Fibroblast of skin of abdomen (primary cell): ENCODE measurements at places on chromosomes 12 and 14.

DNA sequence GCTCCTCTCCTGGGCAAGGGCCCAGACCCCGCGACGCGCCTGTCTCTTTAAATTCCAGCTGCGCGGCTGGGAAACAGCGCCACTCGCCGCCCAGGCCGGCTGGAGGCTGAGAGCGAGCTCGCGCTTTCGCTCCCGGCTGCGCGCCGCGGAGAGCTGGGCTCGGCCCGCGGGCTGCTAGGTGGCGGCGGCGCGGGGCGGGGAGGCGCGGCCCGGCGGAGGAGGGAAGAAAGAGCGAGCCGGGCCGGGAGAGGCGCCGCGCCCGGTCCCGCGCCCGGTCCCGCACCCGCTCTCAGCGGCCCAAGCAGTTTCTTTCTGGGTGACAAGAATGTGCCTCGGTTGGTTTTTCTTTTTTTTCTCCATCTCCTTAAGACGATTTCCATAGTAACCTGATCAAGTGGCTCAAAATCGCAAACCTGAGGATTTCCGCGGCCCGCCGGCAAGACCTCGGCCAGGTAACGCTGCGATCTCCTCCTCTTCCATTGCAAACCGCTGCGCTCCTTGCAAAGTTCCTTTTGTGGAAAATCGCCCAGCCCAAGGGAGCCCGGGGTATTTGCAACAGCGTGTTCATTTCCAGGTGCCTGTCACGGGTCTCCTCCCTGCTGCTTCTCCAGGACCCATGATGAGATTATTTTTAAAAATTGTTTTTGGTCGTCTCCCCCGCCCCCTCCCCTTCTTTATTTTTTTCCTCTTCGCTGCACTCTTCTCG is 259.5 kb upstream of the E2F7 start:
- peak; percentile 77 for DNase-seq

GRCh38 chr12:53938326-53939140 is at the start of gene HOXC13:
TSS of gene HOXC13 (plus strand) at chr12:53938831. CDS start at chr12:53938907, 76 bp downstream.
- peak; percentile 41 for DNase-seq

DNA sequence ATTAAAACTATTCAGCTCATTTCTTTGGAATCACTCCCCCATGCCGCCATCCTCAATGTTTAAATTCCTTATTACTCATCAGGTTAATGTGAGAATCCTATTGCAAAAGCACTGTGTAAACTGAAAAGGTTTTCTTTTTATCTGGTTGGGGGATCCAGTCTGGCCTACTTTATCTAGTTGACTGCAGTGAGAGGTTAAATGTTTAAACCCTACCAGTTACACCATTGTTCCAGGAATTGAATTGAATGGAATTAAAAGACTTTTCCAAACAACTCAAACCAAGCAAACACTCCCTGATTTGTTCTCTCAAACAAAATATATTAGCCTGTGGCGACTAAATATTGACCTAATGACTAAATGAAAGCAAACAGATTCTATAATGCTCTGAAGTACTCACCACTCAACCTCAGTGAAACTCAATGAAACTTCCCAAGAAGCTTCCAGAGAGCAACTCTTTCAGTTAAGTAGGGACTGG is 100.5 kb downstream of the VEZT start:
- DNase-seq: peak; percentile 85

GRCh38 chr14:76090616-76091391 is 60.9 kb upstream of the GPATCH2L start:
- peak; percentile 42 for DNase-seq

DNA sequence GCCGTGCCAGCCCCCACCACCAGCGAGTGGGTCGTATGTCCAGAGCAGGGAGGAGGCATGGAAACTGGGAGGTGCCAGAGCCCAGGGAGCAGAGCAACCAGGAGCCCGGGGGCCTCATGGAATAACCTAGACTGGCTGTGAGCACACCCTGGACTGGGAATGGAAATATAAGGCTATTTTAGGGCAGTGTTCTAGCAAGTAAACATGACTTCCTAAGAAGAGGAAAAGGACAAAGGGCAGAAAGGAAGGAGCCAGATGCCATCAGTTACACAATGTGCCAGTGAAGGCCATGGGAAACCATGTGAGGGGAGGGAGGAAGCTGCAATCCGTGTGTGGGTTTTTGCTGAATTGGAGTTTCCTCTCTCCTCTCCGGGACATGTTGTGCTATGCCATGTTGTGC is 18.7 kb upstream of the CPM start:
- no peak for DNase-seq

- DNase-seq: peak; percentile 99
Measured at GRCh38 chr14:61080591-61081010, 99.6 kb downstream of the SLC38A6 start.

DNA sequence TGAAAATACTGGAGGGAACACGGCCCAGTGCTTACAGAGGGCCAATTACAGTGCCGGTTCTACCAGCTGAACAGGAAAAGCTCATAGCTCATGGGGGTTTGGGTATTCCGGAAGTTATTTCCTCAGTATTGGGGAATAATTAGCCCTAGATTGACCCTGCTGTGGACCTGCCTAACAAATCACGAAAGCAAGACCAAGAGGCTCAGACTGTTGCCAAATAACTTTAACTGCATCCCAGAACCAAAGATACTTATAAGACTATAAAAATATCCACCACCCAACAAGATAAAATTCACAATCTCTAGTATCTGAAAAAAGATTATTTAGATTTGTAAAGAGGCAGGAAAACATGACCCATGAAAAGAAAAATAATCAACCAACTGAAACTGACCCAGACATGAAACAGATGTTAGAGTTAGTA is 8.0 kb upstream of the OR5AU1 start:
- no peak for DNase-seq

GRCh38 chr12:123571343-123571813 is 13.0 kb upstream of the TMED2 start:
- peak; percentile 80 for DNase-seq

DNA sequence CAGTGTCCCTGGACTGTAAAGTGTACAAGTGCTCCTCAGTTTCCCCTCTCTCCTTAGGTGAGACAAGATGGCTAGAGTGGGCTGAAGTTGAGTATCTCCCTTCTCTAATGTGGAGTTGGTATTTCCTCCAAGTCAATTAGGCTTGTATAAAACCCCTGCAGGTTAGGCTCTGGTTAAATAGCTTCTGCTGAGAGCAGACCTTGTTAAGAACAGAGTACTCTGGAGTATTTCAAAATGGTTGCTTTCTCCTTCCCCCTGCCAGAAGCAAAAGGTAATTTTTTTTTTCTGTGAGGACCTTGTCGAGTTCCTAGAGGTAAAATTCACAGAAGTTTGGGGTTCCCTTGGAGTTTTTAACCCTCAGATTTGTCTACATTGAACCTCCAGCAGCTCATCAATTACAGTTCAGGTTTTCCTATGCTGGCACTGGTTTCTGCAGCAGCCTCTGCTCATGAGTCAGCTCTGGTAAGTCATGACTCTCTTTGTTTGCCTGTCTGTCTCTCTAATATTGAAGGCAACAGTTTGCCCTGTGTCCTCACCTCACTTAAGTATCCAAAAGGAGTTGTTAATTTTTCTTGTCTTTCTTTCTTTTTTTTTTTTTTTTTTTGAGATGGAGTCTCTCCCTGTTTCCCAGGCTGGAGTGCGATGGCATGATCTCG is 27.8 kb upstream of the GLIPR1 start:
- DNase-seq: peak; percentile 58

DNA sequence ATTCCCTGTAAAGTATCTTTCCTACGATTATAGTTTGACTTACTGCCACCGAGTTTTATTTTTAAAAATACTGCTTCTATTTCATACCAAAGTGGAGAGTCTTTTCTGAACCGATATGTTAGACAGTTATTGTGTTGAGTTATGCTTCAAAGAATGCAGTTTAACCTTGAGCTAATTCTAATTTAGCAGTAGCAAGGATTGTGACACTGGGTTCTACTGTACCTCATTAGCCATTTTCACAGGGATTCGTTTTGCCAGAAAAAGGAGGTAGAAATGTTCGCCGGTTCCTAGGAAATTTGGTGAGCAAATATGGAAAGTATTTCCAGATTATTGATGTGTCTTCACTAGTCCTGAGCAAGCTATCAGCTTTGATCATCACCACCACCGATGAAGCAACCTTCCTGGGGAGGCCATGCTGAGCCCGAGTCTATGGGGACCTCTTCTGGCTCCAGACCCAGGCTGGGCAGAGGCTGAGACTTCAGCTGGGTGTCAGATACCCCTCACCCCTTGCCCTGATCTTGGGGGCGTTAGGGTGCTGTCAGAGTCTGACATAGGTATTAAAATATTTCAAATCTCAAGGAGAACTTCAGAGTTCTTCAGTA is 13.6 kb downstream of the GLRX5 start:
- no peak for DNase-seq

DNA sequence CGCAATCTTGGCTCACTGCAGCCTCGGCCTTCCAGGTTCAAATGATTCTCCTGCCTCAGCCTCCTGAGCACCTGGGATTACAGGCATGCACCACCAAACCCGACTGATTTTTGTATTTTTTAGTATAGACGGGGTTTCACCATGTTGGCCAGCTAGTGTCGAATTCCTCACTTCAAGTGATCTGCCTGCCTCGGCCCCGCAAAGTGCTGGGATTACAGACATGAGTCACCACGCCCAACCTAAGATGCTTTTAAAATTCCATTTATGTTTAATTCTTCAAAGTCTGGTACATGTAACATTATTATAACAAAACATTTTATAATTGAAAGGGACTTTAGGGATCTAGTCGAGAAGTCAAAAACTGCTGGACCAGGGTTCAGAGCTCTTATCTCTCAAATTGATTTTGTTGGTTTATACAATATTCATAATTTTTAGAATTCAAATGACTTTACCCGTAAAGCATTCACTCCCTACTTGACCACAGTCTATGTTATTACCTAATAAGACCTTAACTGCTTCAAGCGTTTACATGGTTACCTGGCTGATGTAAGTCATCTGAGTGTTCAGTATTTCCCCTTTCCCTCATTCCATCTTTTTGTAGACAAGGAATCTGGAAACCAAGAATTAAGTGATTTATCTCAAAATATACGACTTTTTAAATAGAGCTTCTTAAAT is 28.2 kb downstream of the RAP1B start:
- DNase-seq: no peak
